ENCODE measurements at places on chromosomes 7 and 10. TPM values are rescaled to one million over a fixed set of nuclear protein-coding genes. Genes with fewer than 3 reads are reported as not detected.
A peak's percentile ranks its signal among the peaks of the same experiment; 100 is the strongest.

Gene HMX2
- not detected for total RNA-seq

DNA sequence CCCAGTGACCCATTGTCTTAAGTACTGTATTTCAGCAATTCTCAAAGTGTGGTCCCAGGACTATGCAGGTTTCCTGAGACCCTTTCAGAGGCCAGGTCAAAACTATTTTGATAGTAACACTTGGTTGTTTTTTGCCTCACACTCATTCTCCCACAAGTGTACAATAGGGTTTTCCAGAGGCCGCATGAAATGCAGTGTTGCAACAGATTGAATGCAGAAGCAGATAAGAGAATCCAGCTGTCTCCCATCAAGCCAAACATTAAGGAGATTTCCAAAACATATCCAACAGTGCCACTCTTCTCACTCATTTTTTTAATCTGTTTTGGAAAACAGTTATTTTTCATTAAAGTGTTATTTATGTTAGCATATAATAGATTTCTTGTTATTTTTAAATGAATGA, 20.0 kb downstream of the VKORC1L1 start:
- H3K4me1 ChIP-seq, result no peaks in the 10 kb centered on the region
- H3K4me3 ChIP-seq, result no peak overlapping the region
- no peak overlapping the region for H3K27ac ChIP-seq
- no peaks in the 10 kb centered on the region for H3K27me3 ChIP-seq

DNA sequence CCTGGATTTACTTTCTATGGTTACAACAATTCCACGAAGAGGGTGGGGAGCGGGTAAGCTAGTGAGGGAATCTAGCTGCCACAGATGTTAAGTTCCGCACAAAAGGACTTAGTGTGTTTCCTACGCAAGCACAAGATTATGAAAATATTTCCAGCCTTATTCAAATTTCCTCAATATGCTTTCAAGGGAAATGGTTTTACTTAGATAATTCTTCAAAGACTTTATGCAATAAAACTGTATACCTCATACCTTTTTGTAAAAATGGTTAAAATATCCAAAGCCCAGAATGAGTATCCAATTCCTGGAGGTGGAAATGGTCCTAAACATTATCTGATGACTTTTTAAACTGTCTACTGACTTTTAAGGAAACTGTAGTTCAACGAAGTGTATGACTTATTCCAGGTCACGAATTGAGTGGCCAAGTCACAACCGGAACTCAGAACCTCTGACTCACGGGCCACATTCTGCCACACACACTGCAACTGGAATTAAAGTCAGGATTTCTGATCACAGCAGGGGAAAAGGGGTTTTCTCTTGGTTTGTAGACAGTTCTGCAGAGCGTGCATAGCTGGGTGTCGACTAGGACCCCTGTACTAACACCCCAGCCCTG, 20.2 kb upstream of the INSIG1 start:
- peaks cover 20% of the 10 kb centered on the region for H3K27me3 ChIP-seq
- H3K27ac ChIP-seq, result no peak overlapping the region
- H3K36me3 ChIP-seq, result no peaks in the 10 kb centered on the region
- peak overlapping the region; percentile 7 for H3K4me3 ChIP-seq
- no peak for DNase-seq
- H3K4me1 ChIP-seq, result no peaks in the 10 kb centered on the region

DNA sequence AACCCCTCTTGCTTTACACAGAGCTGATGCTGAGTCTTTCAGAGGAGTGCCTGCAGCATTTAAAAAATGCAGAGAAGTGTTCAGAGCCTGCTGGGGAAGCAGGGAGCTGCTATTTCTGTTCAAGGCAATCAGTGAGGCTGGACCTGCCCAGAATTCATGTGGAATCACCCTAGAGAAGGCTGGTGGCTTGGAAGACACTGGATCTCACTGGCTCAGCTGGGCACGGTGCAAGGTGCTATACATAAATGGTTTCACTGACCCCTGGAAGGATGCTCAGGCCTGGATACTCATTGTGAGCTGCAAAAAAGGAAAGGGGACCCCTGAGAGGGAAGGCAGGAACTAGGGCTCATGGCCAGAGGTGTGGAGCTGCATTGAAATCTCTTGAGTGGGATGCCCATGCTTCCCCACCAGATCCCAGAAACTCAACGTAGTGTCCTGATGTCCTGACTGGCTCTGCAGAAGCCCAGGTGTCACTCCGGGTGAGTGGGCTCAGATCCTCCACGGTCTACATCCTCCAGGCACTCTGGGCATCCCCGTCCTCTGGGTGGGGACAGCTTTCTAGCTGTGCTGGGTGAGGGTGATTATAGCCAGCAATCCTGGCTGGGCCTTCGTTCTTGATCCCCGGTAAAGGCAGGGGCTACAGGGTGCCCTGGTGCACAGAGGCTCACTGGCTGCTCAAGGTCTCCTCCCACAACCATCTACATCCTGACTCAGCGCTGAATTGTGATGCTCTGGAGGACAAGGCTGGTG, 77.2 kb upstream of the TNS3 start:
- no peaks in the 10 kb centered on the region for H3K4me1 ChIP-seq
- H3K27me3 ChIP-seq, result no peaks in the 10 kb centered on the region
- H3K27ac ChIP-seq, result no peak overlapping the region
- no peak for DNase-seq
- H3K4me3 ChIP-seq, result no peak overlapping the region

GRCh38 chr7:31410265-31410664, 69.7 kb upstream of the NEUROD6 start:
- no peak overlapping the region for H3K4me3 ChIP-seq
- H3K4me1 ChIP-seq, result no peaks in the 10 kb centered on the region
- no peaks in the 10 kb centered on the region for H3K36me3 ChIP-seq

DNA sequence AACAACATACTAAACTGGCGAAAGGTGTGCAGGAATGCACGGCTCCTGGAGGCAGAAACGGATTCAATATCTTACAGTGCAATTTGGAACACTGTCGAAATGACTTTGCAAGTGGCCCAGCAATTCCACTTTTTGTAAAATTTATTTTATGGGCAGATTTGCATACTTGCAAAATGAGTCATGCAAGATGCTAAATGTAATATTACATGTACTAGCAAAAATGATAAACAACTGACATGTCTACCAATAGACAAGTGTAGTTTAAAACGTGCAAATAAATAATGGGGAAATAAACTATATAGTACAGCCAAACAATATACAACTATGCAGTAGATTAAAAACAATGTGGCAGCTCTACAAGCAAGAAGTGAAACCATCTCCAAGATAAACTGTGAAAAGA, 97.7 kb downstream of the ARHGAP12 start:
- H3K4me3 ChIP-seq, result no peak overlapping the region
- H3K4me1 ChIP-seq, result peaks cover 3% of the 10 kb centered on the region
- H3K36me3 ChIP-seq, result no peaks in the 10 kb centered on the region
- no peak for DNase-seq

Gene UNCX
- total RNA-seq, result not detected

DNA sequence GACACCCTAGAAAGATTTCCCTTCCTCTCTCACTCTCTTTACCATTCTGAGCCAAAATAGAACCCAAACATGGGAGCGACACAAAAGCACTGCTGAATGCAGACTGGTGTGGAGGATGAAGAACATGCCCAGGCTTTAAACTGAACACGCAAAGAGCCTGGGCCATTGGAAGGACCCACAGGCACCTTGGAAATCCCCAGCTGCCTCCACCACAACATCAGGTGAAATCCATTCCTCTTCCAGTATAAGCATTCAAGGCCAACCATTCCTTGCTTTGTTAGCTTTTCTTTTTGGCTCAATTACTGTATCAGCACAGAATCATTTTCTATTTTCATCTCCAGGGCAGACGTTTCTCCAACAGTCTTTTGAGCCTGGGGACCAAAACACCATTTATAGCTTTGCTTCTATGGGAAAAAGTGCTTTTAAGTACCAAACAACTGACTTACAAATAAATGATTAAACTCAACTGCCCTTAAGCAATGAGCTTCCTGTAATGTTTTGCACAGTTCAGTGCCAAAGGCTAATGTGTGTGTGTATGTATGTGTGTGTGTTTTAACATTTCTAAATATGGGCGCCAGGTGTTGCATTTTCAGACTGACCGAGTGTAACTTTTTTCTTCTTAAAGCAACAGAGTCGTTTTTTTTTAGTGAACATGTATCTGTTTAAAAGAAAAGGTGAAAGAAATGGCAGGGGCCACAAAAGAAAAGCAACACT, 16.2 kb upstream of the BLNK start:
- peaks cover 25% of the 10 kb centered on the region for H3K27me3 ChIP-seq
- H3K27ac ChIP-seq, result no peak overlapping the region
- no peak overlapping the region for H3K4me3 ChIP-seq
- H3K36me3 ChIP-seq, result no peaks in the 10 kb centered on the region
- no peaks in the 10 kb centered on the region for H3K4me1 ChIP-seq
- no peak for DNase-seq

DNA sequence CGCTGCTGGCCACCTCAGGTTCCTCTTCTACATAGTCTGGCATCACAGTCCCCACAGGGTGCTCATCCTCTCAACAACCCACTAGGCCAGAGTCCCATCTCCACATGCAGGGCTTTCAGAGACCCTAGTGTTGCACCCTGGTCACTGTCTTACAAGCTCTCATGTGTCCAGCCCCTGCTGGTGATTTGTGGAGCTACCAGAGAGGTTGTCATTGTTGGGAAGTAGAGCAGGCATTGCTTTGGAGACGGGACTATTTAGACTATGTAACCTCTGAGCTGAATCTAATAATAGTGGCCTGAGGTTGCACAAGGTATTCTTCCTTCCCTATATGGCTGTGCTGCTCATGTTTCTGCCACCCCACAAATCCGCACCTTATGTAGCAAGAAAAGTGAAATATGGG, 135.3 kb upstream of the VWC2 start:
- no peaks in the 10 kb centered on the region for H3K27me3 ChIP-seq
- peaks cover 4% of the 10 kb centered on the region for H3K36me3 ChIP-seq
- H3K4me1 ChIP-seq, result no peaks in the 10 kb centered on the region
- no peak for DNase-seq
- no peak overlapping the region for H3K4me3 ChIP-seq

DNA sequence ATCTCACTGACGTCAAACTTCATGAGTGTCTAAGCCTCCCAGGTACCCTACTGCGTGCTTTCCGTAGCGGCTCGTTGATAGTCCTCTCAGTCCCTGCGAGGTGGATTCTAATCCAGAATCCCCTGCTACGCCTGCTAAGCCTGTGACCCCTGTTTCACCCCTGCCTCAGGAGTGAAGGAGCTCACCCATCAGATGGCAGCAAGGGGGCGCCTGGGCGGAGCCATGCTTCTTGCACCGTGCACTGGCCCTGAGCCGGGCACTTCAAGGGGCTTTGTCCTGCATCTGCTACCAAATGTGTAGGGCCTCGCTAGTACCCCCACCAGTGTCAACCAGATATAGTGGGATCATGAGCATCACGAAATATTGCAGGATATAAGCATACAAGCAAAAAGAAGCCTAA, 918 bp upstream of the STRA8 start:
- H3K27me3 ChIP-seq, result peaks cover 8% of the 10 kb centered on the region
- no peaks in the 10 kb centered on the region for H3K36me3 ChIP-seq
- H3K4me1 ChIP-seq, result no peaks in the 10 kb centered on the region

Gene ADCY1
- total RNA-seq, result 0.10 TPM

DNA sequence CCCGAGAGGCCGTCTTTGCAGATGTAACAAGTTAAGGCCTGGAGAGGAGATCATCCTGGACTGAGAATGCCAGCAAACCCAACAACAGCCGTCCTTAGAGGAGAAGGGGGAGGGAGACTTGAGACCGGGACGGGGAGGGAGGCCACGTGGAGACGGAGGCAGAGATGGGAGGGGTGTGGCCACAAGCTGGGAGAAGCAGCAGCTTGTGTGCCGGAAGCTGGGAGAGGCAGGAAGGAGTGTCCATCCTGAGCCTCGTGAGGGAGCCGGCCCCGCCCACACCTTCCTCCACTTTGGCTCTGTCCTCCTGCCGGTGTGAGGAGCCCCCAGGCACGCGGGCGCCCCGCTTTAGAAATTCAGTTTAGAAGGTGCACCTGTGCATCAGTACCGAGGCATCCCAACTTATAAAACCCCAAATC, 95.7 kb downstream of the DNAJB6 start:
- H3K4me1 ChIP-seq, result peaks cover 11% of the 10 kb centered on the region
- no peaks in the 10 kb centered on the region for H3K27me3 ChIP-seq
- no peak overlapping the region for H3K27ac ChIP-seq

- H3K4me3 ChIP-seq, result no peak overlapping the region
- peaks cover 17% of the 10 kb centered on the region for H3K27me3 ChIP-seq
- DNase-seq, result no peak
- no peak overlapping the region for H3K27ac ChIP-seq
- H3K36me3 ChIP-seq, result no peaks in the 10 kb centered on the region
Observed at GRCh38 chr10:80709866-80710265, 172.2 kb downstream of the SH2D4B start.

DNA sequence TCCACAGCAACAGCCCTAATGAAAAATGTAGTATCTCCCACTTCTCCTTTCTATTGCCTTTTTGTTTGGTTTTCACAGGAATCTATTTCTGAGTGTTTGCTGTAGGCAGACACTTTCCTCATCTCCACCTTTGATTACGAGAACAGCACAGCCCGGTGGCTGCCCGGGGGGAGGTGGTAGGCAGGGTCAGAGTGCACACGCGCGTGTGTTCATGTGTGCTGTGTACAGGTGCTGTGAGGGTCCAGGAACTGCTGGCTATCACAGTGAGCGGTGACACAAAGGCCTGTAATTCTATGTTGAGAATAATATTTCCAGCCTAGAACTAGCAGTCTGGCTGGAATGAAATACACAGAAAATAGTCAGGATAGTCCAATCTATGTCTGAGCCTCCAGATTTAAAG, 212.8 kb downstream of the ADARB2 start:
- no peak for DNase-seq
- no peaks in the 10 kb centered on the region for H3K4me1 ChIP-seq

Gene IPMK
- 5.6 TPM for total RNA-seq

DNA sequence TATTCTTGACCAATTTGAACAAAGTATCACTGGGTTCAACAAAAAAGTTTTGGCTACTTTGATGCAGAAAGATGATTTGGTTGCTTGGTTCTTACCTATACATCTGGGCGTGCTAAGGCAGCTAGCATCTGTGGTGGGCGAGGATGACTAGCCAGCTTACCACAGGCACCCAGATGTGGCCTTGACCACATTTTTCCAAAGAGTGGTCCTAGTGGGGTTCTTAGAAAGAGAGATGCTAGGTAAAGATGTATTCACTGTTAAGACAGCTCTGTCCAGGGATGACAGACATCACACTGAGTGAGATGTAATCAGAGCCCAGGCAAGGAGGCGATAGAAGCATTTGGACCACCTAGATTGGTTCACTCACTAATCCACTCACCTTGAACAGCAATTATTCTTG, 785 bp downstream of the DNTT start:
- no peak overlapping the region for H3K4me3 ChIP-seq
- H3K27me3 ChIP-seq, result peaks cover 21% of the 10 kb centered on the region
- no peaks in the 10 kb centered on the region for H3K36me3 ChIP-seq
- no peak for DNase-seq
- peaks cover under 1% of the 10 kb centered on the region for H3K4me1 ChIP-seq

DNA sequence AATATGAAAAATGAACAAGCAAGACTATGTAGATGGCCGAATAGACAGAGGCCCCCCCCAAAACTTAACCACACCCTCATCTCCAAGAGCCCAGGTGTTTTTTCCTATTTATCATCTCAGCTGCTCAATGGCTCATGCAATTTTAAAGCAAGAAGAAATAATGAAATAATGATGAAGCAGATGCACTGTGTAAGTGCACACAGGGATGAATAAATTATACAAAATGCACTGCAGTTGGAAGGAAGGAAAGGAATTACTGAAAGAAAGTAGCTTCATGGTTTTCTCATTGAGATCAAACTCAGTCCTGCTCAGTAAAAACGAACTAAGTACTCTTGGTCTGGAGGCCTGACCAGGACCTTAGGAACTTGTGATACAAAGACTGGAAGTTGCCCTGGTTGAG, 810.1 kb downstream of the NRG3 start:
- no peaks in the 10 kb centered on the region for H3K4me1 ChIP-seq
- no peaks in the 10 kb centered on the region for H3K27me3 ChIP-seq
- DNase-seq, result no peak
- no peak overlapping the region for H3K4me3 ChIP-seq
- H3K36me3 ChIP-seq, result no peaks in the 10 kb centered on the region
